ENCODE measurements at places on chromosomes 13 and 19.

GRCh38 chr13:105634059-105634458 is 901.4 kb downstream of the EFNB2 start:
- no peak for DNase-seq

GRCh38 chr13:43797869-43798268 is 11.1 kb upstream of the ENOX1 start:
- DNase-seq = no peak

DNA sequence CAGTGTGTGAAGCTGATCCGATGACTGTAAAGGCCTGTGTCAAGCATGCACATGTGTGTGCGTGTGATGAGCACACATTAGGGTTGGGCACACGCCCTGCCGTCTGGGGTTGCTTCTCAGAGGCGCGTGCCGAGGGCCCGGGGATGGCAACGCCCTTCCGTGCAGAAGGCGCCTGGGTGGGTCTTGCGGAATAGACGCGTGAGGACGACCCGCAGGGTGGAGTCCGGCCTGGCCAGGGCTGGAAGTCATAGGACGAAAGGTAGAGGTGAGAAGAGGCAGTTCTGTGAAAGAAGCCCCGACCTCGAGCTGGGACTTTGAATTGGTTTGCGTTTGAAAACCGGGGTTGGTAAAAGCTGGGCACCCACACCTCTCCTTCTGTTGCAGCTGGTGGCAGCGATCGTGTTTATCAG is 35.7 kb downstream of the TMEM255B start:
- DNase-seq = no peak

GRCh38 chr19:28154077-28154476 is 1058.9 kb downstream of the UQCRFS1 start:
- no peak for DNase-seq

- no peak for DNase-seq
Observed at GRCh38 chr13:75486146-75487062, 4.4 kb upstream of the TBC1D4 start.

Data from CD4-positive, alpha-beta T cell treated with Interleukin-2 at 100 ng/mL for 4 hours (primary cell).